ENCODE measurements at places on chromosomes 11 and 22.
A peak's percentile ranks its signal among the peaks of the same experiment; 100 is the strongest.

DNA sequence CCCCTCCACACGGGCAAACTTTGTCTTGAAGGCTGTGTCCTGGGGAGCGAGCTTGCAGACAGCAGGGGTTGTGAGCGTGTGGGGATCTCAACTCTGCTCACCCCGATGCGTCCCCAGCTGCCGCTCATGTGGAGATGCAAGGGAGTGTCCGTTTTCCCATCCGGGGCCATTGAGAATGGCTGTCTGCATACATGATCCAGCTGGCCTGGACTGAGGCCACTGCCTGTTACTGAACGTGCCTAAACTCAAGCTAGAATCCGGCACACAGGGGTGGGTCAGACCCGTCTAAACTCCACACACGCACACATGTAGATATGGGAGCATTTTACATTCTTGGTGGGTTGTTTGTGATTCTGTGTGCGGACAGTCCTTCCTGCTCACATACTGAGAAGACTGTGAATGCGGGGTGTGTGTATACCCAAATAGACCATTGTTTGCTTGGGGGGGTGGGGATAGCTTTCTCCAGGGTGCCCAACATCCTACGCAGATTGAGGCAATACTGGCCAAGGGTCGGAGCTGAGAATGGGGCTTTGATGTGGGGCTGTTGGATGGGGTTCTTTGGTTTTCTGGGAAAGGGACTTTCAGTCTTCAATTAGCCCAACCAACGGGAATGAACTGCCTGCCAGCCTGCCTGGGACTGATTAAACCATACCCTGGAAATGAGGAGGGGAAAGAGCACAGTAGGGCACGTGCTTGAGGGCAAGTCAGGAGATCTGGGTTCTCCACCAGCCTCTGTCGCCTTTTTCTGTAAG lies 60.4 kb downstream of the ST3GAL4 start:
- DNase-seq, result no peak

- no peak for DNase-seq
These were observed 102.3 kb upstream of the DRD2 start for GRCh38 chr11:113577356-113578032.

DNA sequence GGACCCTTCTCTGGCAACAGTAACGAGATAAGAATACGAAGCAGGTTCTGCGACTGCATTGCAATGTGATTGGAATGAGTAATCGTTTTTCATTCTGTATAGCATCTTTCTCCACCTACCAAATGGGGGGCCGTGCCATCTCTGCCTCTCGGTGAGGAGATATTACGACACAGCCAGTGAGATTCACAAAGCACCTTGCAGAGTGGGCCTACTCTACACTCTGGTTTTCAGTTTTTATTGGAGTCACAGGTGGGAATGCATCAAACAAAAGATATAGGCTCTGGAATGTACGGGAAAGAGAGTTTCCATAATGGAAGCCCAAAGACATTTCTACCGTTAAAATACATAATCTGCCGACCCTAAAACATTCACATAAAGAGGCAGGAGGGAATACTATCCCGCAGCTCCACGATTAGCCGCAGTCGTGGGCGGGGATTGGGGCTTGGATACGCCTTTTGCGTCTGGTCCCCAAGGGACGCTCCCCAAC lies 423 bp upstream of the RTN3 start:
- DNase-seq, result no peak

GRCh38 chr22:48205161-48205560 lies 1442.7 kb downstream of the TBC1D22A start:
- no peak for DNase-seq

- DNase-seq, result no peak
These were observed 16.0 kb downstream of the ADM start for GRCh38 chr11:10320736-10321465.

DNA sequence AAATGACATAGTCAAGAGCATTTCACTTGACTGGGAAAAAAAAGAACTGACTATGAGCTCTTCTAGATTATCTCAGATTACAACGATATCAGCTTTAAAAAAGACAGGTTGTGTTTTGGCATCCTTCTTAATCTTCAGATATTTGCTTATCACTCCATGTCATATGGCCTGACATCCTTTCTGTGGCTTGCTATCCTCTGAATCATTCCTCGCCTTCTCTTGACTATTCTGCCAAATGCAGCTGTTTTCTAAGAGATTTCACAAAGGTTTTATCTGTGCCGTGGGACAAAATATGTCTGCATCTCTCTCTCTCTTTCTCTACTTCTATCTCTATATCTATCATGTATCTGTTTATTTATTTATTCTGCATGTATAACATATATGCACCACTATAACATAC lies 746.1 kb downstream of the CNTN5 start:
- no peak for DNase-seq

- DNase-seq, result peak; percentile 11
These were observed 607.5 kb downstream of the METTL15 start for GRCh38 chr11:28715726-28716125.

DNA sequence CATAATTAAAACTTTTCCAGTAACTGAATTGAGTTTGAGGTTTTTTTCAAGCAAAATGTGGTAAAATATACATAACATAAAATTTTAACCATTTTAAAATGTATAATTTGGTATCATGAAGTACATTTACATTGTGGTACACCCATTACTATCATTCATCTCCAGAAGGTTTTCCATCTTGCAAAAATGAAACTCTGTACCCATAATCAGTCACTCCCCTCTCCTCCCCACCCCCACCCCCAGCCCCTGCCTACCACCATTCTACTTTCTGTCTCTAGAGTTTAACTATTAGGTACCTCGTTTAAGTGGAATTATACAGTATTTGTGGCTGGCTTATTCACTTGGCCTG lies 63.7 kb downstream of the MICAL2 start:
- DNase-seq, result no peak

DNA sequence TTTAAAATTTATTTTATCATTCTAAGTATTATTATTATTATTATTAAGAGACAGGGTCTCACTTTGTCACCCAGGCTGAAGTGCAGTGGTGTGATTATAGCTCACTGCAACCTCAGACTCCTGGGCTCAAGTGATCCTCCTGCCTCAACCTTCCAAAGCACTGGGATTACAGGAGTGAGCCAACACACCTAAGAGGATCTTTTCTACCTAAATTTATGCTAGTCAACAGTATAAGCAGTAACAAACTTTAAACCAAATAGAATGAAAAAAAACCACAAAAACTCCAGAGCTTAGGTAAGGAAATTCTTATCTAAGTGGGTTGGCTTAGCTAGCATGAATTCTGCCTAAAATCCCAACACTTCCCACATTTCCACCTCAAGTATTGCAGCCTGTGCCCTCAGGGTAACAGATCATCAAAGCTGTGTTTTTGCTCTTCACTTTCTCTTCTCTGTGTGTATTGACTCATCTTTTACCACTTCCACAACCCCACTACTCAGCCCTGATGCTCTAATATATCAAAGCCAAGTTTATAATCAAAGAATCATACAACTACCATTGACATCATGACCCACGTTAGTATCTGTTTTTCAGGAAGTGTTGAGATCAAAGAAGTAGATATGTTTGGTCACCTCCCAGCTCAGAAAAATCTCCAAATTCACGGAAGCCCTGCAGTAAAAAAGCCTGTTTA lies 93.7 kb upstream of the SPON1 start:
- DNase-seq, result no peak

DNA sequence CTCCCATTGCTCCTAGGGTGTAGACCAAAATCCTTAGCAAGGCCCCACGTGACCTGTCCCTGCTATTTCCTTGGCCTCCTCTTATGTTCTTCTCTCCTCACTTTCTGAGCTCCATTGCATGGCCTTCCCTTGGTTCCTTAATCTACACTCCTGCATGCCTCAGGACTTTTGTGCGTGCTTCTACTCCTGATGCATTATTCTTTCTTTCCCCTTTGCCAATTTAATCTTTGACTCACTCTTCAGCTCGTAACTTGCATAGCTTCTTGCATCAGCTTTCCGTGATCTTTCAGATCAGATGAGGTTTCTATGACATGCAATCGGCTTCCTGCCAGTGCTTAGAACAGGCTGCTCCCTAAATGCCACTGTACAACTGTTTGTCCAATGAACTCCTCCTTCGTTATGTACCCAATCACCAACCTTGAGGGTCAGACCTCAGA lies 261.6 kb upstream of the CADM1 start:
- DNase-seq, result peak; percentile 35

- DNase-seq, result no peak
These were observed 77.5 kb upstream of the BID start for GRCh38 chr22:17851759-17852158.

DNA sequence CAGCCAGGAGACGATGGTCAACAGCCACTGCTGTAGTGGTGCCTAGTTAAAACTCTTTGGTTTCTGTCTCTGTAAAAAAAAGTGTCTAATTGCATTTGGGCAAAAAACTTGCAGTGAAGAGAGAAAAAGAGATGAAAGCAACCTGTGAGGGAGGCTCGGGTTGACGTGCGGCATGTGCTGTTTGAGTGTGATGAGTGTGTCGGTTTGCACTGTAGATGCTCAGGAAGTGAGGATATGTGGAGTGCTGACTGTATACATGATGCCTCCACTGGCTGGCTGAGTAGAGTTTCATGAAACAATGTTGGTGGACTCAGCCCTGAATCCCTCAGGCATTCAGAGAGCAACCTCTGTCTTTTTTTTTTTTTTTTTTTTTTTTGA lies 4.3 kb upstream of the DGCR6L start:
- no peak for DNase-seq

- no peak for DNase-seq
These were observed 33.8 kb downstream of the CHORDC1 start for GRCh38 chr11:90189011-90189410.

DNA sequence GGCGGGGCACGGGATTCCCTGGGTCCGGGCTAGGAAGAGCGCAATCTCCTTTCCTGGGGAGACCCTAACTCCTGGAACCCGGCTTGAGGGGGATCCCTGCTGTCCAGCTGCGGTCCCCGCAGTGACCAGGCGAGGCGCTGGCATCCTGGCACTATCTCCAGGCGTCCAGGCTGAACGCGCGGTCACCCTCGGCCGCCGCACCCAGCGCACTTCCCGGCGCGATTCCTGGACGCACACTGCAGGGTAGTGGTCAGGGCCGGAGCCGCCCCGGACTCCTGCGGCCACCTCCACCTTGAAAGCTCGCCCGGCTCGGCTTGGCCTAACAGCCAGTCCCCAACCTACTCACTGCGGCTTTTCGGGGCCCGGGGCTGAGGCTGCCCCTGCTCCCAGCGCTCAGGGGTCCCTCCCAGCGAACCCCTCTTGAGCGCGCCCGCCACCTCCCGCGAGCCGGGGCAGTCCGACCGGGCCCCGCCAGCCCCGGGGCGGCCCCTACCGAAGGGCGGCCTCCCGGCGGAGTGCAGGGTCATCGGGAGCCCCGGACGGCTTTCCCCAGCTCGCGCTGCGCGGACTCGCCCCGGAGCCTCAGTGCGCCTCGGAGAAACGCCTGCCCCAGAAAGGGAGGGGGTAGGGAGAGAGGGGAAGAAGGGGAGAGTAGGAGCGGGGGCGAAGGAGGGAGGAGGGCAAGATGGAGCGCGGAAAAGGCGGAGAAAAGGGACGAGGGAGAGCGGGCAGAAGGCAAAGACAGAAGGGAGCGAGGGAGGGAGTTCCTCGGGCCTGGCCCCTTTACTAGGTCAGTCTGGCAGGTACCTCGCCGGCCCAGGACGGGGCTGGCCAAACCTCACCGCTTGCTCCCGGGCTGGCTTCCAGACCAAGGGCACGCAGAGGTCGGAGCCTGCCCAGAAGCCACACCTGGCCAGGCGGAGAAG lies 1.0 kb downstream of the POU2AF3 start:
- DNase-seq, result peak; percentile 27

GRCh38 chr11:108278546-108278945 lies 55.7 kb downstream of the ATM start:
- DNase-seq, result no peak

DNA sequence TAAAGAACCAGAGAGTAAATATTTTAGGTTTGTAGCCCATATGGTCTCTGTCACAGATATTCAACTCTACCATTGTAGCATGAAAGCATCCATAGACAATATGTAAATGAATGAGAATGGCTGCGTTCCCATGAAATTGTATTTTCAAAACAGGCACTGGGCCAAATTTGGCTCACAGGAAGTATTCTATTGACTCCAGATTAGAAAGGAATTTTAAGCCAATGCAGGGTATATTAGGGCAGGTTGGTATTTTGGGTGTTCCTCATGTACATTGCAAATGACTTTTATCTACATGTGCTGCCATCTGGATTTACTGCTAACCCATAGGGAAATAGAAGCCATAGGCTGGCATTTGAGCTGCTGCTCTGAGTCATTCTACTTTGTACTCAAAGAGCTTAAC lies 35.1 kb upstream of the PDGFD start:
- no peak for DNase-seq

GRCh38 chr11:130315354-130315970 lies 745 bp upstream of the ZBTB44 start:
- no peak for DNase-seq

DNA sequence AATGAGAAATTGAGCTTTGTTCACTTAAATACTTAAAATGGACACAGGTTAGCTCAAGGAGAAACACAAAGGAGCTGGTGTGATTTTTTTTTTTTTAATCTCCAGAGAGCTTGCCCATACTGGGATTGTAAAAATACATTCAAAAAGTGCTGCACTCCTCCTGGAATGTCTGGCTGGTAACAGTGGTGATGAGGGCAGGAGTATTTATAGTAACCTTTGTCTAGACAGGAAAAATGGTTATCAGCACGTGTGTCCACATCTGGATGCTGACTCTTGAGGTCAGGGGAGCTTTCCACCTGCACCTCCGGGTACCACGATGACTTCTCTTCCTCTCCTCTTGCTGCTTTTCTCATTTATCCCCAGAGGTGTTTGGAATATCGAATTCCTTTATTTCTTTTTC lies 30.1 kb downstream of the EXT2 start:
- no peak for DNase-seq

DNA sequence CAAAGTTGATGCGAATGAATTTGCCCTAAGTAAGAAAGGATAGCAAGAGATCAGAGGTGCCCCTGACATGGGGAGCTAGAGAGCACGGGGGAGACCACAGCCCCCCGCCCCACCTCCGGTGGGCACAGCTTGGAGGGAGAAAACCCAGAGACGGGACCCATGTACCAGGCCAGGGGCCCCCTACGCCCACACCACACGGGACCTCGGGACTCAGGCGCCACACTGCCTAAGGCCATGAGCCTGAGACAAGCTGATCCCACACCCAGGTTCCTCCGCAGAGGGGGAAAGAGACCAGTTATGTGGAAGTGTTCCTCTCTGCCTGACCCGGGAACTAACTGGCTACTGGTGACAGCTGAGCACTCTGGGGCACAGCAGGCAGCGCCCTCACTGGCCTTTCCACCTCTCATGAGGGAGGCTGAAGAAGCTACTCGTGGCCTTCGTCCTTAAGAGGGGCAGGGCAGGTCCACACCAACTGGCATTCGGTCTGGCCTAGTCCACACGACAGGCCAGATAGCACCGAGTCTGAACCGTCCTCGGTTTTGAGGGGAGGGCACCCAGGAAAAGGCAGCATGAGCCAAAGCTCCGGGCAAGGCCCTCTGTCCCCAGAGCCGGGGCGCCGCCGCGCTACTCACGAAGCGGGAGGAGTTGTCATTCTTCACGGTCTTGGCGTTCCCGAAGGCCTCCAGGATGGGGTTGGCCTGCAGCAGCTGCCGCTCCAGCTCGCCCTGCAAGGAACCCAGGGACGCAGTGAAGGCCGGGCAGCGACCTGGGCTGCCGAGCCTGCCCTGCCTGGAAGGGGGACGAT lies 65.8 kb downstream of the MYH9 start:
- DNase-seq, result no peak

GRCh38 chr11:98289617-98290263 lies 731.0 kb upstream of the CNTN5 start:
- DNase-seq, result no peak
